CD4-positive, alpha-beta memory T cell (primary cell): ENCODE measurements at places on chromosomes 11 and 22.

GRCh38 chr11:117181586-117182550 lies 3.3 kb downstream of the SIDT2 start:
- no peak for DNase-seq

- DNase-seq: no peak
Observed at GRCh38 chr11:93288767-93289166, 41.8 kb upstream of the DEUP1 start.

DNA sequence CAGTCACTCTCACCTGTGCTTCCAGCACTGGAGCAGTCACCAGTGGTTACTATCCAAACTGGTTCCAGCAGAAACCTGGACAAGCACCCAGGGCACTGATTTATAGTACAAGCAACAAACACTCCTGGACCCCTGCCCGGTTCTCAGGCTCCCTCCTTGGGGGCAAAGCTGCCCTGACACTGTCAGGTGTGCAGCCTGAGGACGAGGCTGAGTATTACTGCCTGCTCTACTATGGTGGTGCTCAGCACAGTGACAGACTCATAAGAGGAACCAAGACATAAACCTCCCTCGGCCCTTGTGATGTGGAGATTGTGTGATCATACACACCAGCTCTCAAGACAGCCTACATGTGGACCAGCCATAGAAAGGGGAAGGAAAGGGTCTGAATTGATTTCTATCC lies 113.3 kb downstream of the ZNF280B start:
- DNase-seq: no peak

- no peak for DNase-seq
Observed at GRCh38 chr22:33737662-33738061, 182.6 kb downstream of the LARGE1 start.

GRCh38 chr11:87144252-87144651 lies 106.5 kb downstream of the TMEM135 start:
- DNase-seq: no peak

GRCh38 chr22:20102203-20102780 lies 13.6 kb upstream of the RANBP1 start:
- DNase-seq: no peak

GRCh38 chr11:32184723-32185376 lies 94.0 kb downstream of the RCN1 start:
- no peak for DNase-seq

GRCh38 chr11:17932472-17932871 lies 80.4 kb downstream of the SERGEF start:
- DNase-seq: no peak

- no peak for DNase-seq
Observed at GRCh38 chr11:92846491-92847125, 122.8 kb upstream of the MTNR1B start.

- no peak for DNase-seq
Observed at GRCh38 chr11:132744771-132745170, 787.5 kb downstream of the OPCML start.
